CD14-positive monocyte (primary cell): ENCODE measurements at places on chromosomes 11 and 22.

DNA sequence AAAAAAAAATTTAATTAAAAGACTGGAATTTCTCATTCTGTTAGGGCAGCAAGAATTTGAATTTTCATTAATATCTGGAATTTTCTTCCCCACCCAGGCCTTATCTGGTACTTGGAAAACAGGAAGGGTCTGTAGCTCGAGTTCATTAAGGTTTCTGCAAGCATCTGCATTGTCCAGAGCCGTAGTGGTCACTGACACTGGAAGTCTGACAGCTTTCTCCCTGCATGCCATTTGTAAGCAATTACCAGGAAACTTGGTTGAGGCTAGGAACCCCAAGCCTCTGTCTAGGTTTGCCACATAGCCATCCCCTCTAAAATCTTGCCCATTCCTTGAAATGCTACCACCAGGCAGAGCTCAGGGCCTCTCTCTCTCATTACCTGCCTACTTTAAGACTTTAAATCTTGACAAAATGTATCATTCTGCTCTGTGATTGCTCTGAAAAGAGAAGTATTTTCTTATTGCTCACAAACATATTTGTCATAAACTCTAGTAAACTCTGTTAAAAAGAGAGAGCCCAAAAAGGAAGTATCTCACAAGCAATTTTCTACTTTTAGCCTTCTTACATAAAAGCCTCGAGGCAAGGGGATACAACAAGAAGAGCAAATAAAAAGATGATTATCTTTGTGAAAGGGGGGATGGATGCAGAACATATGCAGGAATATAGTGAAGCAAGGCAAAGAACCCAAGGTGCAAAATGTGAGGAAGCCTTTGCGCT, 5.5 kb upstream of the PGM2L1 start:
- DNase-seq, result no peak

GRCh38 chr11:70306586-70307033, 36.1 kb downstream of the PPFIA1 start:
- DNase-seq, result no peak

GRCh38 chr22:33000342-33001280, 57.6 kb downstream of the SYN3 start:
- no peak for DNase-seq

- no peak for DNase-seq
Measured at GRCh38 chr11:96127596-96127959, 203.7 kb upstream of the MTMR2 start.

DNA sequence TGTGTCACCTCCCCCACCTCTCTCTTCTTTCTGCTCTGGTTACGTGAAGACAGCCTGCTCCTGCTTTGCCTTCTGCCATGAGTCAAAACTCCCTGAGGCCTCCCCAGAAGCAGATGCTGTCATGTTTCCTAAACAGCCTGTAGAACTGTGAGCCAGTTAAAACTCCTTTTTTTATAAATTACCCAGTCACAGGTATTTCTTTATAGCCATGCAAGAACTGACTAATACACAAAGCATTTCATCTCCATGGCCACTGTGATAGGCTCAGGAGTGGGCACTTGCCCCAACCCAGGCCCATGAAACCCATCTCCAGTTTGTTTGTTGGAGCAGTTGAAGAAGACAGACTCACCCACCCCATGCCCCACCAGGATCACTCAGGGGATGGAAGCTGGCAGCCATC, 253.3 kb upstream of the ISX start:
- no peak for DNase-seq

GRCh38 chr22:27063841-27064240, 406.5 kb downstream of the MIAT start:
- no peak for DNase-seq

GRCh38 chr22:37905534-37906363, at the start of gene MICALL1:
TSS of gene MICALL1 (plus strand) at chr22:37906297. CDS start at chr22:37906423, 126 bp downstream.
- peak; percentile 65 for DNase-seq

- DNase-seq, result no peak
Measured at GRCh38 chr11:44589301-44589700, 23.8 kb downstream of the CD82 start.

- DNase-seq, result no peak
Measured at GRCh38 chr11:92246630-92247029, 22.0 kb downstream of the FAT3 start.

DNA sequence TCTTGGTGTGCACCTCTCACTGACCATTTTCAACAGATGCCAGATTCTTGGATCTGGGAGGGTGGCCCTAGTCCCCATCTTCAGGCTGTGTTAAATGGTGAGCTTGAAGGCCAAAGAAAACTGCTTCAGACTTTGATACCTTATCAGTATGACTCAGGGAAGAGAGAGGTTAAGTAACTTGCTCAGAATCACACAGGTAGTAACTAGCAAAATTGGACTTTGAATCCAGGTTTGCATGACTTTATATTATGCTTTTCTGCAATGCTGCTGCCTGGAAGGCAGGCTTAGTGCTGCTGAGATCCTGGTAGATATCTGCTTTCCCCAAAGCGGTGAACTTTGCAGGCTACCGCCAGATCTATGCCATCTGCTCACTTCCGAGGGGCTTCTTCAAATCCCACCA, 487.3 kb downstream of the INSC start:
- DNase-seq, result no peak

- DNase-seq, result no peak
Measured at GRCh38 chr11:46247659-46248058, 29.8 kb upstream of the CREB3L1 start.

GRCh38 chr11:111906680-111907079, 4.9 kb downstream of the CRYAB start:
- DNase-seq, result no peak

GRCh38 chr11:36558571-36559413, 9.0 kb upstream of the RAG1 start:
- no peak for DNase-seq

DNA sequence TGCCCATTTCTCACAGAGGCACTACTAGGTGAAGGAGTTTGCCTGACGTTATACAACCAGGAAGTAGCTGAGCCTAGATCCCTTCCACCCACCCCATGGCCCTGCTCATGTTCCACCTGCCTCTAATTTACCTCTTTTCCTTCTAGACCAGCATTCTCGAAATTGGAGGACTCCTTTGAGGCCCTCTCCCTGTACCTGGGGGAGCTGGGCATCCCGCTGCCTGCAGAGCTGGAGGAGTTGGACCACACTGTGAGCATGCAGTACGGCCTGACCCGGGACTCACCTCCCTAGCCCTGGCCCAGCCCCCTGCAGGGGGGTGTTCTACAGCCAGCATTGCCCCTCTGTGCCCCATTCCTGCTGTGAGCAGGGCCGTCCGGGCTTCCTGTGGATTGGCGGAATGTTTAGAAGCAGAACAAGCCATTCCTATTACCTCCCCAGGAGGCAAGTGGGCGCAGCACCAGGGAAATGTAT, 14.1 kb downstream of the PIK3IP1 start:
- no peak for DNase-seq

DNA sequence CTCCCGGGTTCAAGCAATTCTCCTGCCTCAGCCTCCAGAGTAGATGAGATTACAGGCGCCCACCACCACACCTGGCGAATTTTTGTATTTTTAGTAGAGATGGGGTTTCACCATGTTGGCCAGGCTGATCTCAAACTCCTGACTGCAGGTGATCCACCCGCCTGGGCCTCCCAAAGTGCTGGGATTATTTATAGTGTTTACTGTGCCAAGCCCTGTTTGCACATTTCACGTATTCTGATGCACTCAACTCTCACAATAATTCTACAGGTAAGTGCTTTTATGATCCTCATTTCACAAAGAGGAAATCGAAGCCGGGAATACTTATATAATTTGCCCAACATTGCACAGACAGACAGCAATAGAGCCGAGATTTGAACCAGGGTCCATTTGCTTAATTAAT, 38.0 kb upstream of the DAGLA start:
- no peak for DNase-seq

DNA sequence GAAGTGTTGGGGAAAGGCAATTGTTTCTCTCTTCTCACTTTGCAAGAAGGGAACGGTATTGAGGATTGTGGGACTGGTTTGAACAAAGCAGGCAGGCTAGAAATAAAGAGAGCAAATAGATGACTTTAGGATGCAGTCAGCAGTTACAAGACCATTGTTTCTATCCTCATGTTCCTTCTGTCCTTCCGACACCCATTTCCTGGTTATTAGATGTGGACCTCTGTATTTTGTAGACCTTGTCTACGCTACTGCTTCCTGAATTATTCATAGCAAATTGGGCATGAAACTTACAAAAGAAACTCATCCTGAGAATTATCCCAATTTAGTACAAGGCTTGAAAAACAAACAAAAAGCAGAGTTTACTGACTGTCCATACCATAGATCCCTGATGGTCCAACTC, 656.3 kb downstream of the NTM start:
- no peak for DNase-seq

DNA sequence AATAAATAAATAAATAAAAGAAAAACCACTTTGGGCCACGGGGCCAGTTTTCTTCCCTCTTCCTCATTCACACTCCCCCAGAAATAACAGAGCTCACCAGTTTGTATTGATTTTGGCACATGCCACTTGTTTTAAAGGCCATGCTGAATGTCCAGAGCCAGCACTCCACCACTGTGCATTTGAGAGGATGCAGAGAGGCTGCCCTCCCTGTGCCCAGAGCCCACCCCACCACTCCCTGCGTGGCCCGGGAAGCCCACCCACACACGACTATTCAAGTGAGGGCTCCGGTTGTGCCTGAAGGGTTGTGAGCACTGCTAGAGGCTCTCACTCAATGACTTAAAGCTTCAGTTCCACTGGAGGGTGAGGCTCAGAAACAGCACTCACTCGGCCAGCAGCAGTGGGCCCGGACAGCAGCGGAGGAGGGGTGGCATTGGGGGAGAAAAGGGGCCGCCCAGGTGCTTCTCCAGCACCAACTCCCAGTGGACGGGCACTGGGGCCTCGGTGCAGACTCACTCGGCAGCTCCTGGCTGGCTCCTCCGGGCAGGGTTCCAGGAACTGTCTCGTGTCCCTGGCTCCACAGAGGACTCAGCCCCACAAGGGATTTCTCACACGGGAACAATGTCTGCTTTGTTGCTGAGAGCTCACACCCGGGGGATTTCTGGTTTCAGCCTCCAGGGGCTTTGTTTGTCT, 112.7 kb downstream of the SHANK2 start:
- DNase-seq, result no peak

GRCh38 chr22:49577168-49578060, 250.3 kb downstream of the BRD1 start:
- DNase-seq, result no peak

GRCh38 chr11:69636512-69637197, 4.3 kb upstream of the CCND1 start:
- DNase-seq, result no peak

DNA sequence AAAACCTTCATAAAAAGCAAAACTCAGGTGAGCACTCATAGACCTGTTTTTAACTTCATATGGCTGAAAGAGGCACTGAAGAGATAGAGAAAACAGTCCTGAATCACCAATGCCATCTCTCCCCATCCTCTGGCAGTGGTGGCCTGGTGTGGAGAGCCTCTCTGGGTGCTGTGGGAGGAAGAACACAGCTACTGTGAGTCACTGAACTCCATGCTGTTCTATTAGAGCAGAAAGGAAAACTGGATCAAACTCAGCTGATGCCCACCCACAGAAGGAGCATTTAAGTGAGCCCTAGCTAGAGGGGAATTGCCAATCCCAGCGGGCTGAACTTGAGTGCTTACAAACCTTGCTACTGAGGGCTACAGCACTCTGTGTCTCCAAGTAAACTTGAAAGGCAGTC, 115.3 kb upstream of the SESN3 start:
- no peak for DNase-seq

DNA sequence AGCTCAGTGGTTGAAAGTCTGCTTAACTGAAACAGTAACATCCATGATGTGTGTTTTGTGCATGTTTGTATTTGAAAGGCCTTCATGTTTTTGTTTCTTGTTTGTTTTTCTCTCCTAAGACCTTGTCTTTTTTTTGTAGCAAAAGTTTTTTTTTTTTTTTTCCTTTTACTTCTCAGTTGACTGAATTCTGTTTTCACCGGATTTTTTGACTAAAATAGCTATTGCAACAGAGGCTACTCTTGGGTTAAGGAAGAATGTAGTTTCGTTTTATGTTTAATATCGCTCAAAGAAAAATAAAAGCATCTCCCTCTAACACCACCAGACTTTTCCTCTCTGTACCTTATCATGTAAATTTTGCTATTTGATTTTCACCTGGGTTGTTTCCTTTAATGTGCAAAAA, 15.1 kb downstream of the APOL6 start:
- DNase-seq, result peak; percentile 30

DNA sequence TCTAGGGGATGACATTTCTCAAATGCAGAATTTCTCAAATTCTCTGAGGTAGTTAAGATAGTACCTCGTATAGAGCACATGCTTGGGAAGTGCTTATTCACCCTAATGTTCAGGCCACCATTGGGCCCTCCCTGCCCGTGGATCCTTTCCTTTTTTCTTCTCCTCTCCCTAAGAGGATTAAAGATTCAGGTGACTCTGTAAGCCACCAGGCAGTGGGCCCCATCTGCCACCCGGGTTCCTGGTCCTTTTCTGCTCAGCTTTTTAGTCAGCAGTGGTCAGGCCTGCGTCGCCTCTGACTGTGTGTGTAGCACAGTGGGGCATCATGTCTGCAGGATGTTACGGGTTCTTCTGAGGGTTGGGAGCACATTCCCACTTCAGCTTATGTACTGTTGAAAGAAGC, 7.2 kb downstream of the CEP164 start:
- DNase-seq, result no peak
